Fibroblast of the aortic adventitia (primary cell): ENCODE measurements at places on chromosomes 6 and 20. TPM values are rescaled to one million over a fixed set of nuclear protein-coding genes. Genes with fewer than 3 reads are reported as not detected.
A peak's percentile ranks its signal among the peaks of the same experiment; 100 is the strongest.

GRCh38 chr6:115609111-115609510 lies 451.6 kb downstream of the FRK start:
- no peak for DNase-seq

DNA sequence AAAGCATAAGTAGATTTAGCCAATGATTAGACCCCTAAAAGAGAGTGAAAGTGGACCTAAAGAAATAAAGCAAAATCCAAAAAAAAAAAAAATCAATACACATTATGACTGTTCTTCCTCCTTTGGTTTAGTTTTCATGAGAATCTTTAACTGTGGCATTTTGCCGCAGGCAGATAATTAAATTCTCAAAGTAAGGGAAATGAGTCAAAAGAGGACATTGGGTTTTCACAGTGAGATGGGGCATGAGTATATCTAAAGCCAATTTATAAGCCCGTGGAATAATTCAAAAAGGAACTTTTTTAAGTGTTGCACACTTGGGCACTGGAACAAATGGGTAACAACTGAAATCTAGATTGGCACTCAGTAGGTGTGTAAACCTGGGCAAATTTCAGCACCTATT lies 230.3 kb downstream of the PKHD1 start:
- DNase-seq, result no peak

Gene OR2B6
- not detected in 2 replicates for total RNA-seq

- DNase-seq, result peak; percentile 84
Measured at GRCh38 chr6:25504661-25505060, 147.4 kb upstream of the SCGN start.

DNA sequence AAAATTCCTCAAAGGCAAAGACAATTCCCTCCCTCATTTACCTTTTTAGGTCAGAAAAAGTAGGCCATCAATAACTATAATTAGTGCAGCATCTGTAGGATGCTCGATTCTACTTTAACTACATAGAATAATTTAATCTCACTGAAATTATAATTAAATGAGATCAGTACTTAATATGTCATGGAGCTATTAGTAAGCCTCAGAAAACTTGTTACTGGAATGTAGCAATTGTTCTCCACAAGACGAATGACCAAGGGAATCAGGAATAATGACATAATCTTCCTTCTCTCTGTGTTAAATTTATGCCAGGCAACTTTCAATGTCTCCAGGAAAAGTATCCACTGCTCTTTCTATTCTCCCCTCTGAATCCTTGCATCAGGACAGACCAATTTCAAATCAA lies 34.1 kb downstream of the SESN1 start:
- DNase-seq, result no peak

DNA sequence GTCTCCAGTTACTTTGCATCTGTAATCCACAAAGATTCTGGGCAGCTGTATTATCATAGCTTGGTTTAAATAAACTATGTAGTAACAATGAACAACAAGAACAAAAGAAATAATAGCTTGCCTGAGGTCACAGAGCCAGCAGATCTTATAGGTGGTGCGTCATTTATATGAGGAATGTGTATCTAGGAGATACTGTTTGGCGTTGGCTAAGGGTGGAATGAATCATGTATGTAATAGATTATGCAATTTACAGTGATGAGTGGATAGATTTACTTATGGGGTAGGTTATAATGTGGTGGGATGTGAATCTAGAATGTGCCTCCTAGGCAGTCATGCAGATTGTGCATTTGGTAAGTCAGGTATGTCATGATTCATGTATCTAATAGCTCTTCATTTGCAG lies 42.8 kb downstream of the HNF4A start:
- peak; percentile 91 for DNase-seq

Gene CDC40
- total RNA-seq, result 21.8 and 32.3 TPM in 2 replicates

Gene LAMA4
- 306 and 904 TPM in 2 replicates for total RNA-seq

- no peak for DNase-seq
Measured at GRCh38 chr6:165644586-165645266, 18.3 kb downstream of the PDE10A start.

Gene SLC12A5
- total RNA-seq, result not detected in 2 replicates

Gene BTNL2
- not detected in 2 replicates for total RNA-seq

GRCh38 chr6:84916704-84917103 lies 152.3 kb upstream of the TBX18 start:
- no peak for DNase-seq

Gene WFDC5
- total RNA-seq, result not detected in 2 replicates

DNA sequence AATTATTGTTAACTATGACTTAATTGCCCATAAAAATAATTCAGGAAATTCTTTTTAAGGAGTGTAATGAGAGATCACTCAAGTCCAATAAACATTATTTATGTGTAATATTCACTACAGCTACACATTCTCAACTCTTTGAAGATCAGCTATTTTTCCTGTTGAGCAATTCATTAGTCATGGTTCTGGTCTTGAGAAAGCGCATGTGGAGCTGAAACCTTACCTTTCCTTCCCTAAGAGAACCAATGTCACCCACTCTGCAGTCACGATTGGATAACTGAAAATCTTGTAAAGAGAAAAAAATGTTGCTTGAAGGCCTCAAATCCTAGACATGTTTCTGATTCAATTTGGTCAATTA lies 736.9 kb upstream of the MARCKS start:
- DNase-seq, result peak; percentile 98

Gene CHRNA4
- not detected in 2 replicates for total RNA-seq

GRCh38 chr6:131060311-131060710 lies 2.7 kb downstream of the EPB41L2 start:
- peak; percentile 43 for DNase-seq

- DNase-seq, result no peak
Measured at GRCh38 chr6:90896075-90896547, 309.2 kb upstream of the MAP3K7 start.

Gene PSMB9
- total RNA-seq, result 10.8 and 11.5 TPM in 2 replicates

Gene MTFR2
- total RNA-seq, result 1.5 and 6.1 TPM in 2 replicates

Gene TFAP2A
- total RNA-seq, result 1.4 TPM in 1 of 2 replicates, not detected in the other

Gene CLVS2
- total RNA-seq, result not detected in 2 replicates

GRCh38 chr6:152502421-152503188 lies 134.6 kb downstream of the SYNE1 start:
- no peak for DNase-seq

DNA sequence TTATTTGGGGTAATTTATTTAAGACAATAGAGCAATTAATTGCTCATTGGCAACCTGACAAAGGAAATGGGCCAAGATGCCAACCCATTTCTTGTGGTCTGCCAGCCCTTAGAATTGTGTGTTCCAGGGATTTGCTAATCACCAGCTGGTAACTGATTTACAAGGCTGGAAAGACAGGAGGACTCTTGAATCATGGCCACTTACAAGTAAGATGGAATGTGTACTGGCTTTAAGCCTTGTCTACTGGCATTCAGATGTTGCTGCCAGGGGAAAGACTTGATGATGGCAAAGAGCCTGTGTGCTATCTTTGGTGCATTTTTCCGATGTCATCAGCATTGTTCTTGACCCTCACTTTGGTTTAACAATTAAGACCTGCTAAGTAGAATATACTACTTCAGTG lies 91.0 kb downstream of the BCKDHB start:
- peak; percentile 83 for DNase-seq
